ENCODE measurements at places on chromosomes 1 and 21.
A peak's percentile ranks its signal among the peaks of the same experiment; 100 is the strongest.

DNA sequence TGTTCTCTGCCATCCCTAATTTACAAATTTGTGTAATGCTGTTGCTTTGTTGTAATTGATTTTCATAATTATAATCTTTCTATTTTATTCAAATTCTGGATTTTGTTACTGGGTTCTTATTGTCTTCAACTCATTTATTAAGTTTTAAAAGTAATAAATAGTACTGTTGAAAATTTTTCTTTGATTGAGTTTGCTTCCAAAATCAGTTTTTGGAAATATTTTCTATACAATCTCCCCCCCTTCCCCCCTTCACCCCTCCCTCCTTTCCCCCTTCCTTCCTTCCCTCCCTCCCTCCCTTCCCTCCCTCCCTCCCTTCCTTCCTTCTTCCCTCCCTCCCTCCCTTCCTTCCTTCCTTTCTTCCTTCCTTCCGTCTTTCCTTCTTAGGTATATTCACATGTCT, 6.0 kb upstream of the TMPRSS15 start:
- DNase-seq, result no peak

DNA sequence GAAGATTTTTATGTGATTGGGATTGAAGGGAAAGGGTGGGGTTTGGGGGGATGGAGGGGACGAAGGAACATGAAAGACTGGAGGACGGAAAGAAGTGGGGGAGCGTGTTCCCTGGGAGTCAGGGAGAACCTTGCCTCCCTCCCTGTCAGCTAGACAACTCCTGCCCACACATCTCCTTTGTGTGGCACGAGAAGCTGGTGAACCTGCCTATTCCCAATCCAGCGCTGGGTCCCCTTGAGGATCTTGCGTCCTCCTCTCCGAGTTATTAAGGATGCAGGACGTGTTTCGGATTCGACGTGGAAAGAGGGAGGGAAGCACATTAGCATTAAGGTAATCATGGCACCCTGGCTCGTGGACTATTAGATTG, 1.4 kb downstream of the LRRC7 start:
- no peak for DNase-seq

DNA sequence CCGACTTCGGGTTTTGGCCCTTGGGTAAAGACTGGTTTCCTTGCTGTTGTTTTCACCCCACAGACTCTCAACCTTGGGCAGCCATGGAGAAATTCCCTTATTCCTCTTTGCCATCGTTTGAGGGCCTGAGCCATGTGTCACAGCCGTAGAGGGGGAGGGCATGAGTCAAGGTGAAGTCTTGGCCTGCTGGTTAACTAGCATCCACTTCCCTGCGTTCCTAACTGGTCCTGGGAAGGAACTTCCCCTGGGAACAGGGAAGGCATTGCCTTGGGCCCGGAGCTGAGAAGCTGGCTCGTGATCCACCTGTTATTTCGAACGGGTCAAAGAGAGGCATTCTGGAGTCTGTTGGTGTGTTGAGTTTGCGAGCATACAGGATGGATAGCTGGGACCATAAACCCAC, 464.9 kb downstream of the CAMTA1 start:
- DNase-seq, result no peak

DNA sequence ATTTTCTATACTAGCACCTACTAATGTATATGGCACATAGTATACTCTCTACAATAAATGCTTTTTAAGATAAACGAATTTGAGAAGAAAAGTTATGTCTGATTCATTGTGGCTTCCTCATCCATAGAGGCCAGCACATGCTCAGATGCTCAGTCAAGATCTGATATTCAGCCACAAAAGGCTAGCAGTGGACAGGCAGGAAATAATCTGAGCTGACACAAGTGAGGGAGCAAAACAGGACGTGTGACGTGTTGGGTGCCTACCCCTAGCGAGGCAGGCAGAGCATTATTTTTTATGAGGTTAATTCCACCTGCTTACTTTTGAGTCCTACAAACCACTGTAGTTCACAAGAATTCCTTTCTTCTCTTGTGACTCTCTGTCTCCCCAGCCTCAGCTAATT, 550.9 kb downstream of the SMYD3 start:
- no peak for DNase-seq

DNA sequence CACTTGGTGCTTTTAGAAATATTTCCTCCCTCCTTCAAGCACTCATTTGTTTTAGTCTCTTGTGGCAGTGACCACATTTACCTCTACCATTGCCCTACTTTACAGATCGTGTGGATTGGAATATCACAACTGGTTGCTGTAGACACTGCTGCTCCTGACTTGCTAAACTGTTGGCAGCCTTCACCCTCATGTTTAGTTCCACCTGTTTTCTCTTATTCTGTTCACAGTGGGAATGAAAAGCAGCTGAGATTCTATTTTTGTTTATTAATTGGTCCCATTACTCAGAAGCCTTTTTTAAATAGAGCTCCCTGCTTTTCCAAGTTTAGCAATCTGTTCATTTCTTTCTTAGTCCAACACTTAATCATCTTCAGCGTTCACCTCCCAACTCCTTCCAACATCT, 308.9 kb downstream of the RWDD3 start:
- DNase-seq, result no peak

DNA sequence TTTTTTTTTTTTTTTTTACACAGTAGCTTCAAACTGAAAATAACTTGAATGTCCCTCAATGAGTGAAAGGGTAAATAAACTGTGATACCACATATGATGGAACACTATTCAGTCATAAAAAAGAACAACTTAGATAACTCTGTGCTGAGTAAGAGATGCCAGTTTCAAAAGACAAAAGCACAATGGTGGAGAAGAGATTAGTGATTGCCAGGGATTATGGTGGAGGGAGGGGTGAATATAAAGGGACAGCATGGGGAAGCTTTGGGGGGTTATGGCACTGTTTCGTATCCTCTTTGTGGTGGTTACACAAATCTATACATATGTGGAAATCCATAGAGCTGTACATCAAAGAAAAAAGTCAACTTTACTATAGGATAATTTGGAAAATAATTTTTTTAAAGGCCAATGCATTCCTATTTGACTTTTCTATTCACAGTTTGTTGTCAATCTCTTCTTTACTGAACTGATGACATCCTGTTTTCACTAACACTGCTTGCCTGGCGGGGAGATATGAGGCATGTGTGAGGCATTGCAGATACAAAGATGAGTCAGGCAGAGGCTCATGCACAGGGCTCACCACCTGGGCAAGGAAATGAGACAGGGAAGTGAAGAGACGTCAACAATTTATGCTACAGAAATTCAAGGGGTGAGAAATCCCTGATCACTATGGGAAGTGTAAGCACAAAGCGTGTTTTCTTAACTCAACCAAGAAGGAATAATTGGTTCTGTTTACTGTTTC, 302.7 kb downstream of the DUSP10 start:
- peak; percentile 22 for DNase-seq

- no peak for DNase-seq
Observed at GRCh38 chr21:27817074-27817473, 850.2 kb upstream of the ADAMTS5 start.
